CD4-positive, alpha-beta T cell treated with Interleukin-1 beta for 1 hour (primary cell): ENCODE measurements at places on chromosomes 16 and 17.

- no peak for DNase-seq
Measured at GRCh38 chr16:78552106-78552675, 452.7 kb downstream of the WWOX start.

GRCh38 chr17:1270210-1271029 lies at the start of gene BHLHA9:
TSS of gene BHLHA9 (plus strand) at chr17:1270444. CDS start at chr17:1270564, 120 bp downstream.
- no peak for DNase-seq

GRCh38 chr17:6796887-6797490 lies 21.0 kb downstream of the FBXO39 start:
- DNase-seq, result no peak

DNA sequence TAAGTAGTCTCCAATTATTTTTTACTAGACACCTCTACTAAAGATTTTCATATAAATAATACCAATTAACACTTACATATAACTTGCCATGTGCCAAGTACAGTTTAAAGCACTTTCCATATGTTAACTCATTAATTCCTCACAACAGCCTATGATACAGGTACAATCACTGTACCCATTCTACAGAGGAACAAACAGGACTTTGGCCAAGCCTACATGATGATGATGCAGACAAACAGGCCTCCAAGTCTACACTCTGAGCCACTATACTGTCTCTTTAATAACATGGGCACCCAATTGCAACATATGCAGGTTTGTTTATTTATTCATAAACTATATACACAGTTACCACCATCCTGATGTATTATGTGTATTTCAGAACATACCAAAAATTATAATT lies 46.0 kb downstream of the TOX3 start:
- no peak for DNase-seq

GRCh38 chr16:23406546-23407240 lies 46.3 kb downstream of the COG7 start:
- no peak for DNase-seq

GRCh38 chr17:10169290-10169689 lies 29.1 kb downstream of the GAS7 start:
- no peak for DNase-seq

GRCh38 chr17:59696682-59697277 lies 10.4 kb downstream of the PTRH2 start:
- DNase-seq, result no peak

- DNase-seq, result no peak
Measured at GRCh38 chr17:231191-231965, 49.9 kb upstream of the DOC2B start.

DNA sequence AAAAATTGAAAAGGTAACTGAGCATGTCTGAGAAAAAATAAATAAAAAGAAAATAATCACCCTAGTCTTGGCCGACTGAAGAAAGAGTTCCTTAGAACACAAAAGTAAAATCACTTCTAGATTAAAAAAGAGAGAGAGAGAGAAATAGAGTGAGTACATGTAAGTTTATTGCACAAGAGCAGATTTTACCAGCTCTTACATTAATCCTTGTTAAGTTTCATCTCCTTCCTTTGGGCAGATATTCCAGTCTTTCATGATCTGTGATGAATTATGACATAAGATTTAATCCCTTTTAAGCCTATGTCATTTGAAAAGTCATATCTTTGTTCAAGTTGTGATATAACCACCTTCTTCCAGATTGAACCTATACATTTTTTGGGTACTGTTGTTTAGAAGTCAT lies 54.8 kb downstream of the NFAT5 start:
- DNase-seq, result no peak

GRCh38 chr16:54286366-54287130 lies at the start of gene IRX3:
TSS of gene IRX3 (minus strand) at chr16:54286787. CDS start at chr16:54286050, 737 bp downstream.
- DNase-seq, result no peak

DNA sequence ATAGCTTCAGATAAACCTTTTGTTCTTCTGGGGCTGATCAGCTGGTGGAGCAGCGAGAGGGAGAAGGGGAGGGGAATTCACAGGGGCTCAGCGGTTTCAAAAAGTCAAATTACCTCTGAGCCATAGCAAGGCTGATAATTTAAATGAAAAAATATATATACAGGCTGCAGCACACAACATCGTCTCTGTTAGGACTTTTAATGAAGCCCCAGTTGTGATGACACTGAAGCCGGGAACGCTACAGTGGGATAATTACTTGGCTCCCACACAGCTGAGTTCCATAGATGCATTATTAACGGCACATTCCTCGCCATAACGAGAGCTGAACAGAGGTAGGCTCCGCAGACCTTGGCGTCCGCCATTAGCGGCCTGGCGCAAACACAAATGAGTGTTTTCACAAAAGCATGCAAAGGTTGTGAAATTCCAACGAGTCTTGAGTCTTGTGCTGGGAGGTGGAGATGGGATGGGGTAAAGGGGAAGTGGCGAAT lies 216.0 kb downstream of the C16orf78 start:
- no peak for DNase-seq

DNA sequence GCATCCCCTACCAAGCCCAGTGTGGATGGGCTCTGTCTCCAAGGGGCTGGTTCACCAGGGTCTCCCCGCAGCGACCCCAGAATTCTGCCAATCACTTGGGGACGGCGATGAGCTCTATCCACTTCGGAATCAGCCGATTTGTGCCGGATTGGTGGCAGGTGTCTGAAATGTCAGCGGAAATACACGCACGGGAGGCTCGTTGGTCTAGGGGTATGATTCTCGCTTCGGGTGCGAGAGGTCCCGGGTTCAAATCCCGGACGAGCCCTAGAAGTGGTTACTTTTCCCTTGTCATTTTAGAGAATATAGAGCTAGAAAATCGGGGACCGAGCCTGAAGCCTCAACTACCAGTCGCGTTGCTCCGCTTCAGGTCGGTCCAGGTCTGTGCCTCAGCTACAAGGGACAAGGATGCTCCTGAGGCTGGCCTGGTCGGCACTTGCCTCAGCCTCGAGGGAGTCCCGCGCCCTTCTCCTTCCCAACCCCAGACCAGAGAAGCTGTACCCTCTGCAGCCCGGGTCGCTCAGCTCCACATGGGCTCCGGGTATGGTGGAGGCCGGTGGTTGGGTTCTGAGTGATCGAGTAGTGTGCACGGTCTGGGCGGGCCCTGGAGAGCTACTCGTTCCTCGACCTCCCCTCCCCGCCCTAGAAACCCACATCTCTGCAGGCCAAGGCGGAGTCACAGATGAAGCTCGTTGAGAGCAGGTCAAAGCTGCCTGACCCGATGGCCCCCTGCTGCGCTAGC lies 16.0 kb upstream of the OR1F1 start:
- no peak for DNase-seq

DNA sequence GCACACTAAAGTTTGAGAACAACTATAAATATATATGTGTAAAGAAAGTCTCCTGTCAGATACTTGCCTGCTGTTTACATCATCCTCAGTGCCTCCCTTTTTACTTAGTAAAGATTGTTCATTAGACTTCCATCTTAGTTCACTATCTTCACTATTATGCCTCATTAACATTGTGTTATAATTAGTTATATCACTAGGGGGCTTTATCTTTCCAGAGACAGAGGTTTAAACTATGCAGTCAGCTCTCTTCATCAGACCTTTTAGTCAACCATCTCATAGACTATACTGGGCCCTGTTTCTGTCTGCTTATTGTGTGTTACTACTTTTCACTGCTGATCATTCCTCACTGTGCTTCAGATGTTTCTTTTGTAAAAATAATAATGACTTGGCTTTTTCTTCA lies 630.8 kb upstream of the KIF2B start:
- DNase-seq, result no peak

GRCh38 chr17:52828621-52829020 lies 670.1 kb upstream of the CA10 start:
- DNase-seq, result no peak

DNA sequence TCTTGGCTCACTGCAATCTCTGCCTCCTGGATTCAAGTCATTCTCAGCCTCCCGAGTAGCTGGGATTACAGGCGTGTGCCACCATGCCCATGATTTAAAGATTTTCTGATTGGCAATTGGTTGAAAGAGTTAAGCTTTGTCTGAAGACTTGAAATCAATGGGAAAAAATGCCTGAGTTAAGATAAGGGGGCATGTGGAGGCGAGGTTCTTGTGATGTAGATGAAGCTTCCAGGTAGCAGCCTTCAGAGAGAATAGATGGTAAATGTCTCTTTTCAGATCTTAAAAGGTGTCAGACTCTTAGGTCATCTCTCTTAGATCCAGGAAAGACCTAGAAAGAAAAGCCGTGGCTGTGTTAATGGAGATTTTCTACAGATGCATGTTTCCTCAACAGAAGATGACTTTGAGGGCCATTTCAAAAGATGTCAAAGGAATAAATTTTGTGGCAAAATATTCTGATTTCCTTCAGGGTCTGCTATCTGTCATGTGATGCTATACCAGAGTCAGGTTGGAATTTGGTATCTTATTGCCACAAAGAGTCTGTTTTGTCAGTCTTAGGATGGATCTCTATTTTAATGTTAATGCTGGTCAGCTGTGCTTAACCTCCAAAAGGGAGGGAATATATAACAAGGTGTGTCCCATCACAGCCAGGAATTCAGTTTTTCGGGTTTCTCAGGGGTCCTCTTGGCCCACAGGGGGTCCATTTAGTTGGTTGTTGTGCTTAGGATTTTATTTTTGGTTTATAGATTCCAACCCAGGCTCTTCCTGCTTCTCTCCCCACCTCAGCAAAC lies 58.3 kb upstream of the AKTIP start:
- no peak for DNase-seq

GRCh38 chr16:81649561-81650184 lies 129.4 kb upstream of the PLCG2 start:
- no peak for DNase-seq

DNA sequence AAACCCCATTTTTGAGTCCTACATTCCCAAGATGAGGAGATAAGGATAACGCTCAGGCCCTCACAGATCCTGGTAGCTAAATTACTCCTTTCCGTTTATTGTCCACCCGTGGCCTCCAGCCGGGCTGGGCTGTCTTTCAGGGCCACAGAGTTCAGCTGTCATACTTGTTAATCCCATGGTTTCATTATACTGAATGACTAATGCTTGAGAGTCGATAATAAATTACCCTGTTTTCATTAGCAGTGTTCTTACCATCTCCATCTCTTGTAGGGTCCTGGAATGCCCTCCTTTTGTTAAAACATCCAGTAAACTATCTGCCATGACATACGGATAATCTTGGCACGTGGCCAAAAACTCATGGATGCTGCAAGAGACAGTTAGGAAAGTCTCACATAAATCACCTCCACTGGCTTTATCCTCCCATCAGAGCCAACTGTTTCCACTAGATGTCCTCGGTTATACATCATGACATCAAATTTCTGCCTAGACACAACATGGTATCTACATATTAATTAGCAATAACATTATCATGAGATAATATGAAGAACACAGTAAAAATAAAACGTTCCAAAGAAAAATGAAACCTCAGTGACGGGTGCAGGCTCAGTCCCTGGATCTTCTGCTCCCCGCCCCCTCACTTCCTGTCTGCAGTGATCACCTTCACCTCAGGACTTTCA lies 45.3 kb downstream of the BRD7 start:
- DNase-seq, result peak; percentile 20

- no peak for DNase-seq
Measured at GRCh38 chr17:45222014-45222288, 266 bp downstream of the FMNL1 start.

DNA sequence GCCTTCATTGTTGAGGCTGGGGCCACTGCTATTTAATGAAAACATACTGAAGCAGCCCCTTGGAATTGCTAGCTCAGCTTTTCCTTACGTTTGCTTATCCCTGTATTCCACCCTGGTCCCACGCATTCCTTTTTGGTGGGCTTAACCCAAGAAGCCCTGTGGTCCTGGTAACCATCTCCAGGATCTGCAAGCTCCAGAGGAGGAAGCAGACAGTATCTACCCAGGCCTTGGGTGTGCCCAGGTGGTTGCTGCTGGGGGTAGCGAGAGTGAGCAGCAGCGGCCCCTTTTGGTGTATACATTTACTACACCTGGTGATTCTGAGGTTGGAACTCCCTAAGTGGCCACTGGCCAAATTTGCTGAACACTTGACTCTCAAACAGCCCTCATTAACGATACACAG lies 97.7 kb downstream of the CBLN1 start:
- no peak for DNase-seq

GRCh38 chr17:77719806-77720205 lies 238.7 kb upstream of the TNRC6C start:
- no peak for DNase-seq

DNA sequence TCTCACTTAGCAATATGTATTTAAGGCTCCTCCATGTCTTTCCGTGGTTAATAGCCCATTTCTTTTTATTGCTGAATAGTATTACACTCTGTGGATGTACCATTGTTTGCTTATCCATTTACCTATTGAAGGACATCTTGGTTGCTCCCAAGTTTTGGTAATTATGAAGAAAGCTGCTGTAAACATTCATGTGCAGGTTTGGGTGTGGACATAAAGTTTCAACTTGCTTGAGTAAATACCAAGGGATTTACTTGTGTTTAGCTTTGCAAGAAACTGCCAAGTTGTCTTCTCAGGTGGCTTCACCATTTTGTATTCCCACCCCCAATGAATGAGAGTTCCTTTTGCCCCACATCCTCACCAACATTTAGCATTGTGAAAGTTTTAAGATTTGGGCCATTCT lies 9.5 kb downstream of the LRRC36 start:
- DNase-seq, result no peak

GRCh38 chr16:78593352-78593751 lies 493.9 kb downstream of the WWOX start:
- no peak for DNase-seq

DNA sequence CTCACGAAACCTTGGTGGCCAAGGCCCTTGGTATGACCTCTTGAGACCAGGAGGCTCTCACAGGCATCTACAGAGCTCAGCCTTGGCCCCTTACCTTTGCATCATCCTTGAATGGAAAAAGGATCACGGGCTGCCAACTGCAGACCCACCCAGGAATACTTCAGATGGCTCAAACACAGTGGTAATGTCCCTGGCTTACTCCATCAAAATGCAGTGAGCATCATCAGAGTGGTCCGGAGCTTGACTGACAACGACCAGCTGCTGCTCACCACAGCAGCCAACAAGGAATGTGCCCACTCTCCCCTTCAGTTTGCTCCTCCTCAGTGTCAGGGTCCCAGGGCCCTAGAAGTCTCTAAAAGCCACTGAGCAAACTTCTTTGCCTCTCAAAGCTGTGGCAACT lies 17.6 kb upstream of the MYH3 start:
- no peak for DNase-seq

- no peak for DNase-seq
Measured at GRCh38 chr16:89189358-89190025, 10.8 kb downstream of the SLC22A31 start.

DNA sequence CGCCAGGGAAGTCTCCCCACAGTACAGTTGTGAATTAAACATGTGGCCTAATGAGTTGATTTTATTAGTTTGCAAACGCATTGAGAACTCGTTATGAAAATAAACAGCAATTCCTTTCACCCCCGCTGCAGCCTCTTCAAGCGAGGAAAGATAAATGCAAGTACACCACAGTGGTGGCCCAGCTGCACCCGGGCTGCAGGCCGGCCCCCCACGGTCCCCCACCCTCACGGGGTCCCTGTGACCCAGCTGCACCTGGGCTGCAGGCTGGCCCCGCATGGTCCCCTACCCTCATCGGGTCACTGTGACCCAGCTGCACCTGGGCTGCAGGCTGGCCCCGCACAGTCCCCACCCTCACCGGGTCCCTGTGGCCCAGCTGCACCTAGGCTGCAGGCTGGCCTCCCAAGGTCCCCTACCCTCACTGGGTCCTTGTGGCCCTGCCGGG lies 32.2 kb downstream of the SDK2 start:
- DNase-seq, result no peak

GRCh38 chr17:2263183-2264066 lies 40.2 kb downstream of the SMG6 start:
- no peak for DNase-seq
